Subcutaneous adipose tissue (tissue), 4 donors: ENCODE measurements at places on chromosomes 12 and 14. TPM values are rescaled to one million over a fixed set of nuclear protein-coding genes. Genes with fewer than 3 reads are reported as not detected.

ANO2 gene
- 30.3 TPM for total RNA-seq

KRT85 gene
- total RNA-seq, result not detected

B4GALNT1 gene
- 0.33 TPM for total RNA-seq

NAA30 gene
- 19.7 TPM for total RNA-seq

CDKN1B gene
- 45.3 TPM for total RNA-seq

PZP gene
- not detected for total RNA-seq

REP15 gene
- total RNA-seq, result 1.1 TPM

GALNT16 gene
- total RNA-seq, result 8.8 TPM

ZNF891 gene
- total RNA-seq, result 3.4 TPM

KRT3 gene
- not detected for total RNA-seq

IFNG-AS1 gene
- total RNA-seq, result 0.65 TPM

ASCL1 gene
- not detected for total RNA-seq

KERA gene
- not detected for total RNA-seq

ADCK1 gene
- total RNA-seq, result 4.7 TPM

YEATS4 gene
- total RNA-seq, result 11.2 TPM

SLC17A8 gene
- total RNA-seq, result not detected

CPSF6 gene
- total RNA-seq, result 34.3 TPM

MMP17 gene
- 12.7 TPM for total RNA-seq

ERP27 gene
- total RNA-seq, result 0.85 TPM

KRT83 gene
- total RNA-seq, result not detected

KHNYN gene
- 56.8 TPM for total RNA-seq

GYS2 gene
- total RNA-seq, result 3.1 TPM

PUS1 gene
- 12.8 TPM for total RNA-seq

VRTN gene
- not detected for total RNA-seq

ADAM21 gene
- total RNA-seq, result not detected

TSHR gene
- 0.34 TPM for total RNA-seq

LRTM2 gene
- total RNA-seq, result not detected

DIO2 gene
- total RNA-seq, result 5.6 TPM

LYZ gene
- total RNA-seq, result 744 TPM

CISTR gene
- total RNA-seq, result not detected

SPIC gene
- not detected for total RNA-seq

TEP1 gene
- total RNA-seq, result 24.8 TPM

HSPB8 gene
- 26.9 TPM for total RNA-seq

FNTB gene
- total RNA-seq, result 8.3 TPM

PYGL gene
- total RNA-seq, result 150 TPM

HOXC12 gene
- 0.57 TPM for total RNA-seq

ACOT4 gene
- 4.9 TPM for total RNA-seq

VAMP1 gene
- 5.1 TPM for total RNA-seq

CHFR gene
- 38.6 TPM for total RNA-seq

SLCO1B1 gene
- not detected for total RNA-seq

C12orf56 gene
- total RNA-seq, result not detected

ZDHHC22 gene
- total RNA-seq, result not detected

KRT74 gene
- not detected for total RNA-seq

KRT75 gene
- not detected for total RNA-seq

PRH2 gene
- not detected for total RNA-seq

FAM186B gene
- 0.17 TPM for total RNA-seq

MAP3K9 gene
- 0.16 TPM for total RNA-seq

KCNH3 gene
- not detected for total RNA-seq

RPL10L gene
- total RNA-seq, result not detected
